ENCODE measurements at places on chromosomes 11 and 22. TPM values are rescaled to one million over a fixed set of nuclear protein-coding genes. Genes with fewer than 3 reads are reported as not detected.
A peak's percentile ranks its signal among the peaks of the same experiment; 100 is the strongest.

SOX6 gene
- 34.9 TPM for total RNA-seq

GRCh38 chr11:23540101-23540561 lies 679.9 kb upstream of the CCDC179 start:
- no peaks in the 10 kb centered on the region for H3K27me3 ChIP-seq
- no peak overlapping the region for H3K27ac ChIP-seq
- peaks cover 3% of the 10 kb centered on the region for H3K36me3 ChIP-seq
- H3K4me3 ChIP-seq, result no peak overlapping the region

MYOD1 gene
- total RNA-seq, result not detected

OTOG gene
- 0.78 TPM for total RNA-seq

DNA sequence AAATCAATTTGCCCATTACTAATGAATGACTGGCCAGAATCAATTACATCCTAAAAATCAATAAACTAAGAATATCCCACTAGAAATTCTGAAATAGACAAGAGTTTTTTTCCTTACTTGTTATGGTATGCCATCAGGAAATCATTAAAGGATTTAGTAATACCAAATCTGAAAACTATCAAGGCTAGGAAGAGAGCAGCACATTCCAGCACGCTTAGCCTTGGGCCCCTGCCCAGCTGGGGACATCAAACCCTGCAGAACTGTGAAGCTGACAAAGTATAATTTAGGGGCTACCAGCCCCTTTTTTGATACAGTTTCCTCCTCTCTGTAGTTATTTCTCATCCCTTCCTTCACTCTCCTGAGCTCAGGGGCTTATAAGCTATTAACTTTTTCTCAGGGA lies 247.8 kb upstream of the ZC3H12C start:
- H3K36me3 ChIP-seq, result no peaks in the 10 kb centered on the region
- H3K4me1 ChIP-seq, result peaks cover 3% of the 10 kb centered on the region
- H3K27me3 ChIP-seq, result peaks cover 7% of the 10 kb centered on the region
- no peak overlapping the region for H3K4me3 ChIP-seq
- no peak overlapping the region for H3K27ac ChIP-seq

DNA sequence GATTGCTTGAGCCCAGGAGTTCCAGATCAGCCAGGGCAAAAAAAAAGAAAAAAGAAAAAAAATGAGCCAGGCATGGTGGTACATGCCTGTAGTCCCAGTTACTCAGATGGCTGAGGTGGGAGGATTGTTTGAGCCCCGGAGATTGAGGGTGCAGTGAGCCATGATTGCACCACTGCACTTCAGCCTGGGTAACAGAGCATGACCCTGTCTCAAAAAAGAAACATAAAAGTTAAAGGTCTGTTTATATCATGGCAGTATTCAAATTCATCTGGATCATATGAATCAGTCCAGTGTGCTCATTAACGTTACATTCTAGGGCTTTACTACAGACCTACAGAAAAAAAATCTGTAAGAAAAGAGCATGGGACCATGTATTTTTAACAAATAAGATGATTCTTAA lies 13.9 kb downstream of the HSD17B12 start:
- H3K36me3 ChIP-seq, result peaks cover 22% of the 10 kb centered on the region
- DNase-seq, result no peak
- H3K27me3 ChIP-seq, result no peaks in the 10 kb centered on the region
- no peak overlapping the region for H3K4me3 ChIP-seq

- no peaks in the 10 kb centered on the region for H3K4me1 ChIP-seq
- no peak overlapping the region for H3K27ac ChIP-seq
- no peak for DNase-seq
Observed at GRCh38 chr11:30281476-30282288, 41.2 kb upstream of the ARL14EP start.

- H3K27me3 ChIP-seq, result no peaks in the 10 kb centered on the region
- no peaks in the 10 kb centered on the region for H3K36me3 ChIP-seq
- no peak overlapping the region for H3K4me3 ChIP-seq
- H3K4me1 ChIP-seq, result peaks cover 4% of the 10 kb centered on the region
- no peak for DNase-seq
- H3K27ac ChIP-seq, result no peak overlapping the region
Observed at GRCh38 chr11:80284946-80285785, 844.3 kb upstream of the TENM4 start.

DNA sequence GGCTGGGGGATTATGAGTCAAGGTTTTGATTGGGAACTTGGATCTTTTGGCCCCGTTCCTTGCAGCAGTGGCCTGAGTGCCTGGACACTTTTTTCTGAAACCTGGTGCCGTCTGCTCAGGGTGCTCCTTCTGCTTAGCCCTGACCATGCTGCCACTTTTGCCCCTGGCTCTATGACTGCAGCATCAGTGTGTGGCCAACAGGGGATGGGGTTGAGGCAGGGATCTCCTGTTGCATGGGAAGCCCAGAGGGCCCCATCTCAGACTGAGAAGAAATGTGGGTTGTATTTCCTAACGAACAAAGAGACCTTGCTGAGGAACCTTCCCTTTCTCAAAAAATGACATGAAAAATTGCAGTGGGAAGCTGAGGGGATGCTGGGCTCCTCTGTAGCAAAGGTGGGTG lies 18.7 kb downstream of the POU2F3 start:
- H3K27ac ChIP-seq, result no peak overlapping the region
- DNase-seq, result no peak
- H3K36me3 ChIP-seq, result no peaks in the 10 kb centered on the region
- H3K27me3 ChIP-seq, result peaks cover 69% of the 10 kb centered on the region
- H3K4me3 ChIP-seq, result no peak overlapping the region
- H3K4me1 ChIP-seq, result peaks cover 9% of the 10 kb centered on the region

- DNase-seq, result no peak
- no peak overlapping the region for H3K4me3 ChIP-seq
- peaks cover 1% of the 10 kb centered on the region for H3K4me1 ChIP-seq
- no peaks in the 10 kb centered on the region for H3K36me3 ChIP-seq
- no peak overlapping the region for H3K27ac ChIP-seq
- H3K27me3 ChIP-seq, result peaks cover 53% of the 10 kb centered on the region
Observed at GRCh38 chr22:48101704-48102103, 1339.3 kb downstream of the TBC1D22A start.

- H3K4me1 ChIP-seq, result peaks cover 33% of the 10 kb centered on the region
- peaks cover 10% of the 10 kb centered on the region for H3K27me3 ChIP-seq
- no peak for DNase-seq
Observed at GRCh38 chr11:11215058-11215815, 137.8 kb downstream of the CSNK2A3 start.

- no peak overlapping the region for H3K4me3 ChIP-seq
- H3K36me3 ChIP-seq, result no peaks in the 10 kb centered on the region
- peak overlapping the region; percentile 7 for H3K27ac ChIP-seq
- DNase-seq, result no peak
Observed at GRCh38 chr22:29443452-29443851, 5.1 kb downstream of the RFPL1 start.

DNA sequence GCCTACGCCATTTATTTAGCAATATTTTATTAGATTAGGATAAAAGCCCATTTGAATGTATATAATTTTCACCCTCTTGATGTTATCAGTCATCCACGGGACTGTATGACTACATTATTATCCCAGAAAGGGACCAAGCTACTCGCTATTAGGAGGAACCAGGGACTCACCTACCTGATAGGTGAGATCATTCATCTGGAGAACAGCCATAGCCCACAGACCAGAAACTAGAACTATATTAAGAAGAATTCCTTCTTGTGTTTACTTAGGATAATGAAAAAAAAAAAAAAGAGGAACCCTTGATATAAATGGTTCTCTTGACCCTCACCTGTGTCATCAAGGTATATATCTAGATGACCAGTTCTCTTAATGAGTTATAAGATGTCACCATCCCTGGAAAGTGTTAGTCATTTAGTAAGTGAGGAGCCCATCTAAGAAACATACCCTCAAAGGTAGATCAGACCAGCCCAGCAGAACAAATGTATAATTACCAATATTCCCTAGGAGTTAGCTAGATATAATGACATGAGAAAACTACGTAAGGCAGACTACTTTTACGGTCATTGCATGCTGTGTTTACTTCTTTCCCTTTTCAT lies 8.0 kb downstream of the SIK3 start:
- no peak overlapping the region for H3K27ac ChIP-seq
- no peaks in the 10 kb centered on the region for H3K27me3 ChIP-seq
- H3K36me3 ChIP-seq, result peaks cover 10% of the 10 kb centered on the region
- no peak for DNase-seq
- no peak overlapping the region for H3K4me3 ChIP-seq
- peaks cover 21% of the 10 kb centered on the region for H3K4me1 ChIP-seq

GRCh38 chr11:27626938-27627586 lies 73.2 kb downstream of the BDNF start:
- no peak overlapping the region for H3K4me3 ChIP-seq
- no peak for DNase-seq
- H3K27ac ChIP-seq, result no peak overlapping the region
- no peaks in the 10 kb centered on the region for H3K36me3 ChIP-seq
- H3K4me1 ChIP-seq, result peaks cover 13% of the 10 kb centered on the region

IRAG1 gene
- total RNA-seq, result 5.4 TPM

SCARF2 gene
- 14.6 TPM for total RNA-seq

KCNQ1 gene
- 3.1 TPM for total RNA-seq

PDGFD gene
- total RNA-seq, result 8.0 TPM

CPT1A gene
- total RNA-seq, result 5.7 TPM

DNA sequence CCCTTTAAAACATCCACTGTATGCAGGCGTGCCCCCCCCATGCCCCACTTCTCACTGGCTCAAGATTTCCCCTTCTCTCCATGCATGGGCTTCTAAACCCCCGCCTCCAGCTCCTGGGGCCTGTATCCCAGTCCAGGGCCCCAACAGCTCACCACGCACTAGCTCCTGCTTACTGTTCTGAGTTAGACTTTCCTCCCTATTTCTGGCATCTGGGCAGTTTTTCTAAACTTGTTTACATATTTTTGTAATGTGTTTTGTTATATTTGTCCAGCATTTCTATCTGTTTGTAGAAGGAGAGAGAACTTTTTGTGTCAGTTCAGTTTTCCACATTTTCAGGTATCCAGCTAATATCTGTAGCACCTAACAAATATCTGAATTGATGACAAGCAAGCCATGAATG lies 178.5 kb downstream of the SPON1 start:
- no peaks in the 10 kb centered on the region for H3K27me3 ChIP-seq
- no peaks in the 10 kb centered on the region for H3K4me1 ChIP-seq
- DNase-seq, result no peak
- H3K4me3 ChIP-seq, result no peak overlapping the region

DNA sequence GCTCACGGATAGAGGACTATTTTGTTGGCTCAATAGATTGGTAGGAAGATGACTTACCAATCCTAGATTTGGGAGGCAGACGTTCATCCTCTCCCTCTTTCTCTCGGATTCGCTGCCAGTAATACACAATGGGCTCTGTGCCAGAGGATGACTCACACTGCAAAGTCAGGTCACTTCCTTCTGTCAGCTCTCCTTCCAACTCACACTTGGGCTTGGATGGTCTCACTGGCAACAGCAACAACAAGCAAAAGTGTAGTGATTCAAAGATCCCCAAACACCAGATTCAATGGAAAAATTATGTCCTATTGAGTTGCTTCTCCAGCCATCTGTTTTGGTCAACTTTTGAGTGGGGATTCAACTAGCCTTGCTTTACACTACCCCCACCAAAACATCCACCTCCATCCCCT lies 21.7 kb upstream of the HSPA8 start:
- H3K27me3 ChIP-seq, result no peaks in the 10 kb centered on the region
- H3K27ac ChIP-seq, result no peak overlapping the region
- H3K36me3 ChIP-seq, result no peaks in the 10 kb centered on the region
- no peak for DNase-seq
- H3K4me1 ChIP-seq, result no peaks in the 10 kb centered on the region
- no peak overlapping the region for H3K4me3 ChIP-seq

- H3K36me3 ChIP-seq, result peaks cover 3% of the 10 kb centered on the region
- H3K27me3 ChIP-seq, result no peaks in the 10 kb centered on the region
- no peak overlapping the region for H3K4me3 ChIP-seq
- DNase-seq, result no peak
- H3K27ac ChIP-seq, result peak overlapping the region; percentile 41
- H3K4me1 ChIP-seq, result peaks cover 9% of the 10 kb centered on the region
Observed at GRCh38 chr11:19987331-19987801, 172.9 kb downstream of the DBX1 start.

BDNF gene
- 3.5 TPM for total RNA-seq
